ENCODE measurements at places on chromosomes 5 and 9. TPM values are rescaled to one million over a fixed set of nuclear protein-coding genes. Genes with fewer than 3 reads are reported as not detected.
A peak's percentile ranks its signal among the peaks of the same experiment; 100 is the strongest.

The CCNJL gene
- total RNA-seq: 14.2 TPM

The NTNG2 gene
- 3.5 TPM for total RNA-seq

The PCDHB3 gene
- total RNA-seq: 5.6 TPM

The BAAT gene
- total RNA-seq: not detected

The WDR38 gene
- not detected for total RNA-seq

The PRRX2 gene
- 10.2 TPM for total RNA-seq

The SLC6A19 gene
- total RNA-seq: 0.49 TPM

The PCDHGB1 gene
- 1.8 TPM for total RNA-seq

The IRX2 gene
- 122 TPM for total RNA-seq

DNA sequence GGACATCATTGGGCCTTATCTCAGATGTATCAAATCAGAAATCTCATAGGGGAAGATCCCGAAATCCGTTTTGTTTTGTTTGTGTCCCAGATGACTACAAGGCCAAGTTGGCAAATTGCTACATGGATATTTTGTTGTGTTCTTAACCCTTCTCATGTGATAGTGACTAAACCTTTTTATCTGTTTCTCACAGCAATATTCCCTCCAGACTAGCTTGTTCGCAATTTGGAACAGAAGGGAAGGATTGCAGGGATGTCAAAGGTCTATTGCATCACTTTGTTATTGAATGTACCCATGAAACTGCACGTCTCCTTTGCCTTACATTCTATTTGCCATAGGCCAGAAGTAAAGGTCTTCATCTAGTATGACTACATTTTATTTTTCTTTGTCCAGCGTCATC is 453.9 kb downstream of the NFIB start:
- DNase-seq: no peak
- H3K4me1 ChIP-seq: peaks cover 2% of the 10 kb centered on the region
- no peak overlapping the region for H3K27ac ChIP-seq
- no peaks in the 10 kb centered on the region for H3K36me3 ChIP-seq
- H3K4me3 ChIP-seq: no peak overlapping the region
- no peaks in the 10 kb centered on the region for H3K27me3 ChIP-seq

GRCh38 chr9:130845254-130845653 is 10.2 kb downstream of the ABL1 start:
- H3K27me3 ChIP-seq: no peaks in the 10 kb centered on the region
- H3K4me3 ChIP-seq: no peak overlapping the region
- peak overlapping the region; percentile 79 for H3K27ac ChIP-seq
- DNase-seq: no peak
- peaks cover 22% of the 10 kb centered on the region for H3K4me1 ChIP-seq

GRCh38 chr9:83934569-83935275 is 13.5 kb upstream of the KIF27 start:
- no peaks in the 10 kb centered on the region for H3K27me3 ChIP-seq
- H3K4me1 ChIP-seq: no peaks in the 10 kb centered on the region
- DNase-seq: peak; percentile 75
- H3K36me3 ChIP-seq: no peaks in the 10 kb centered on the region
- H3K27ac ChIP-seq: no peak overlapping the region

DNA sequence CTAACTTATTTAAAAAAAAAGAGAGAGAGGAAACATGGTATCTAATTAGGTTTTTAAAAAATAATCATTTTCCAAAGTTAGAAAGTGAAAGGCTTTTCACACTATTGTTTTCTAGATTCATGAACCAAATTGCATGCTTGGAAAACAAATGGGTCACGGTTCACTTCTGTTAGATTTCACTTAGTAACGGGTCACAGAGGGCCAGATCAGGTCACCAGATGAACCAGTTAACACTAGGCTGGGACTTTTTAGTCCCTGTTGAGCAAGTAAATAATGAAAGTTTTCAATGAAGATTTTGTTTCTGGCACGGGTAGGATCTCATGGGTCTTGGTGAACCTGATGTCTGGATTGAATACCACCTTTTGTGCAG is 207.2 kb upstream of the RFX3 start:
- H3K4me1 ChIP-seq: peaks cover 6% of the 10 kb centered on the region
- H3K4me3 ChIP-seq: no peak overlapping the region
- DNase-seq: no peak
- no peaks in the 10 kb centered on the region for H3K36me3 ChIP-seq
- no peak overlapping the region for H3K27ac ChIP-seq

GRCh38 chr5:10985721-10986110 is 224.7 kb upstream of the DAP start:
- DNase-seq: no peak
- no peaks in the 10 kb centered on the region for H3K27me3 ChIP-seq
- no peaks in the 10 kb centered on the region for H3K36me3 ChIP-seq
- no peak overlapping the region for H3K4me3 ChIP-seq

DNA sequence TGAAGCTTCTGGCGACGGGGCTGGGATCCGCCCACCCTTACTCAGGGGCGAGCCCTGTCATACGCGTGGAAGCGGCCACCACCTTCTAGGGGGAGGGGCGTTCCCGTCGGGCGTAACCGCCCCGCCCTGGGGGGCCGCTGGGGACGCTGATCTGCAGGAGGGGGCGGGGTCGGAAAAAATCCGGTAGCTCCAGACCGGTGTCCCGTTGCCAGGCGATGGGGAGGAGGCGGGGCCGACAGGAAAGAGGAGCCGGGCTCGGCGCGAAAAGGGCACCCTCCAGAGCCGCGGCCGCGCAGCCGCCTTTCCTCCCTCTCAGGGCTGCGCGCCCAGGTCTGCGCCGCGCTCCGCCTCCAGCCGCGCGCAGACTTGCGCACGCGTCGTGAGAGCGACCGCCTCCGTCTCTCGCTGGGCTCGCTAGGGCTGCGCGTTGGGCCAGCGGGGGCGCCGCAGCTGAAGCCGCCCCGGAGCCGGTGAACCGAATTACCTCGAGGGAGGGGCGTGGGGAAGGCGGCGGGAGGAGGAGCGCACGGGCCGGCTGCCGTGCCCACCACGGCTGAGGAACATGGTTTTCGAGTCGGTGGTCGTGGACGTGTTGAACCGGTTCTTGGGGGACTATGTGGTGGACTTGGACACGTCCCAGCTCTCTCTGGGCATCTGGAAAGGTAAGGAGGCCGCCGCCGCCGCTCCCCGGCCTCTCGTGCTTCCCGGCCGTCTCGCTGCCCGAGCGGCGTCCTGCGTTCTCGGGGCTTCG is at the start of gene VPS13A:
Gene VPS13A (plus strand): TSS at position 392 of the 751 bp plus-strand sequence. CDS start 171 bp downstream, at position 563.
- H3K4me3 ChIP-seq: peak within 1 kb of the TSS; percentile 59
- peaks cover 16% of the 10 kb centered on the region for H3K4me1 ChIP-seq
- no peaks in the 10 kb centered on the region for H3K27me3 ChIP-seq
- H3K27ac ChIP-seq: peak within 1 kb of the TSS; percentile 84

DNA sequence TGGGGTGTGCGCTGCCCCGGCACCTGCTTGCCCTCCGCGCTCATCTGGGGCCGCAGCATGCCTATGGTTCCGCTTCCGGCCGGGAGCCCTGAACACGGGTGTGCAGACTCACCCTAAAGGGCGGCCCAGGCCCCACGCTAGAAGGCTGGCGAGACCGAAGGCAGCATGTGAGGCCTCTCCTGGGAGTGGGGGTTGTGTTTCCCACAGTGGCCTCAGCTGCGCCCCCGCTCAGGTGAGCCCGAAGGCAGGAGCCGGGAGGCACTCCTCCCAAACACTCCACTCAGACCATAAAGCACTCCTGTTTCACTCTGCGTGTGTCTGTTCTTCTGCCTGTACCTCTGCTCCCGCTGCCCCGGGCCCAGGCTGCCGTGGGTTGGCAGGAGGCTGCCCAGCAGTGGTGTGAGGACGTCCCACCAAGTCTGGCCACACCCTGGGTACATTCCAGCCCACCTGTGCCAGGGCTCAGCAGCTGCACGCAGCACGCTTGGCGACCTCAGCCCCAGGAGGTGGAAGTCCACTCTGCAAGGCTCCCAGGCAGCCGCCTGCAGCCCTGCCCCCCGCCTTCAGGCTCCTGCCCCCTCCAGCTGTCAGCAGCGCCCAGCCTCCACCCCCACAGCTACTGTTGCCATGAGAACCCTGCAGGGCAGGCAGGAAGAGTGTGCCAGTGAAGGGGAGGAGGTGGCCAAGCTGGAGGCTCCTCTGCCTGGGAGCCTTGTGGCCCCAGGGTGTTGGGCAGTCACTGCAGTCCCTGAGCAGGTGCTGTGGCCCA is 1.2 kb upstream of the AJM1 start:
- H3K4me1 ChIP-seq: peaks cover 27% of the 10 kb centered on the region
- H3K27me3 ChIP-seq: no peaks in the 10 kb centered on the region
- peak overlapping the region; percentile 88 for H3K27ac ChIP-seq
- H3K36me3 ChIP-seq: peaks cover 9% of the 10 kb centered on the region
- no peak overlapping the region for H3K4me3 ChIP-seq

DNA sequence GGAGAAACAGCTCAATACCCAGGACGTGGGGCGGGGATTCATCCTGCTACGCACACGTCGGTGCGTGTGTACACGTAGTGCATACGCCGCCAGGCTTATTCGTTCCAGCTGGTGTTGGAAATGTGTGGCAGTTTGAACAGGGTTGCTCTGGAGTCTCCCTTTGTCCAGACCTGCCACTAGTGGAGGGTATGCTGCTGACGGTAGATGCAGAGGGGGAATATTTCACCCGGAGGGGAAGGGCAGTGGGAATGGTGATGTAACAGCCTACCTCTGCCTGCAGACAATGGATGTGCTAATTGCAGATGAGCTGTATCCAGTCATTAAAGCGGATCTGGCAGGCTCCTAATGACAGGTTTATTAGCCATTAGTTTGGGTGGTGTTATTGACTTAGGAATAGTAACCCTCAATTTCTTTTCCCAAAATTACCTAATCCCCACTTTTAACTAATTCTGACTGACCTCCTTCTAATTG is 142.7 kb downstream of the PAX5 start:
- H3K4me3 ChIP-seq: no peak overlapping the region
- H3K27me3 ChIP-seq: peaks cover 93% of the 10 kb centered on the region
- no peak overlapping the region for H3K27ac ChIP-seq
- no peak for DNase-seq

GRCh38 chr9:133379153-133380086 is 3.3 kb downstream of the STKLD1 start:
- H3K4me1 ChIP-seq: no peaks in the 10 kb centered on the region
- no peak overlapping the region for H3K27ac ChIP-seq
- no peak overlapping the region for H3K4me3 ChIP-seq
- no peaks in the 10 kb centered on the region for H3K36me3 ChIP-seq
- DNase-seq: no peak

- no peaks in the 10 kb centered on the region for H3K27me3 ChIP-seq
- H3K27ac ChIP-seq: no peak overlapping the region
- H3K36me3 ChIP-seq: no peaks in the 10 kb centered on the region
- peaks cover 9% of the 10 kb centered on the region for H3K4me1 ChIP-seq
- H3K4me3 ChIP-seq: no peak overlapping the region
- DNase-seq: no peak
Observed at GRCh38 chr5:113375480-113376060, 59.2 kb downstream of the TSSK1B start.

DNA sequence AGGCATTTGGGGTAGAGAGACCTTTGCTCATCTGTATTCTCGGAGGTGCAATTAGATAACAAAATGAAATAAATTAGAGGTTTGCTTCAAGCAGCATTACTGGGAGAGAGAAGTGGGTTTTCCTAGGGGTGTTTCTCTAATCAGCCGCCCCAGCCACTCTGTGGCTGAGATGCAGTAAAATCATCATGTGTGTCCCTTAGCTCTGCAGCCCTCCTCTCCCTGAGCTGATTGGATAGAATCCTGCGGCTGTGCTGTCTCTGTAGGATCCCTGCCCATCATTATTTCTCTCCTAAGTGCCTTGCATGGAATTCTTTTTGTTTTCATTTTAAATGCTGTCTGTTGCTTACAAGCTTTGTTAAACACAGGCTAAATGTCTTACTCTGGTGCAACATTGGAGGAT is 171.4 kb downstream of the SH3GL2 start:
- no peaks in the 10 kb centered on the region for H3K36me3 ChIP-seq
- H3K27ac ChIP-seq: no peak overlapping the region
- no peaks in the 10 kb centered on the region for H3K4me1 ChIP-seq
- DNase-seq: no peak
- no peak overlapping the region for H3K4me3 ChIP-seq

All from cardiac muscle cell (in vitro differentiated cells and primary cell).